ENCODE measurements at places on chromosomes 7 and 10. TPM values are rescaled to one million over a fixed set of nuclear protein-coding genes. Genes with fewer than 3 reads are reported as not detected.
A peak's percentile ranks its signal among the peaks of the same experiment; 100 is the strongest.

- no peak for DNase-seq
These were observed 901 bp upstream of the CCNY start for GRCh38 chr10:35335133-35336083.

DNA sequence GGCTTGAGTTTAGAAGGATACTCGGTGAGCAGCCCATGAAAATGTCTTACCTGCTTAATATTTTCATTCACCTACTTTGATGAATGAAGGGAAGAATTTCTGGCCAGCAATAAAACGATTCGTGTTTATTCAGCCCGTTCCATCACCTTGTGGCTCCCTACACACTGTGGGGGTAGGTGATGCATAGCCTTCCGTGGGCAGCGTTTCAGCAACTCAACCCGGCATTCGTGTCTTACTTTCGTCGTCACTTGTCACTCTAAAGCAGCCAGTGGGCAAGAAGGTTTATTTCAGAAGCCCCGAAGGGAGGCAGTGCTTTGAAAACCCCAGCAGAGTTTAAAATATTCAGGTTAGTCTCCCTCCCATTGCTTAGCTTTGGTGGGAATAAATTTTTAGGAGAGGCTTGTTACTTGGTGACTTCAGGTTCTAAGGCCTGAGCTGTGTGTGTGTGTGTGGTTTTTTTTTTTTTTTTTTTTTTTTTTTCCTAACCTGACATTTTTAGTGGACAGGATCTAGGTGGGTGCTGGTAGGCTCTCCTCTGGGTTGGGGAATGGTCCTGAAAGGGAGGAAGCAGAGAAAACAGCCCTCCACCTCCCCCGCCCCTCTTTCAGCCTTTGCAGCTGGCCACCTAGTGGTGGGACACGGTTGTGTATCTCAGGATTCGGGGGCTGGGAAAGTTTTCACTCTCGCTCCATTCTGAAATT is 1.8 kb downstream of the GRK5 start:
- DNase-seq: no peak

DNA sequence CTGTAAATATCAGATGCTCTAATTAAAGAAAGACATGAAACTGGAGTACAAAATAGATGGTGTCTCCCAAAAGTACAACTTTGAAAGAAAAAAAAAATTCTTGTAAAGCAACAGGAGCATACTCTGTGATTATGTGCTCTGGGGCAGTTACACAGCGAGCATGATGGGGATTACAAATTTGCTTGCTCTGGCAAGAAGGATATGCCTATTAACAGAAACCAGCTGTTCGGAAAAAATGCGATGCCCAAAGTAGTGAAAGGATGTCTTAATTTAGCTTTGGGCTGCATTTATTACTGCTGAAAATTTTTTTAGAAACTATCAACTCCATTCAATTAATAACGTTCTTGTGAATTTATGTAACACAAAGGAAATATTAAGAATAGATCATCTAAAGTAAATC is 256.9 kb upstream of the TPK1 start:
- no peak for DNase-seq

Gene CEP41
- 30.2 TPM for polyA plus RNA-seq

DNA sequence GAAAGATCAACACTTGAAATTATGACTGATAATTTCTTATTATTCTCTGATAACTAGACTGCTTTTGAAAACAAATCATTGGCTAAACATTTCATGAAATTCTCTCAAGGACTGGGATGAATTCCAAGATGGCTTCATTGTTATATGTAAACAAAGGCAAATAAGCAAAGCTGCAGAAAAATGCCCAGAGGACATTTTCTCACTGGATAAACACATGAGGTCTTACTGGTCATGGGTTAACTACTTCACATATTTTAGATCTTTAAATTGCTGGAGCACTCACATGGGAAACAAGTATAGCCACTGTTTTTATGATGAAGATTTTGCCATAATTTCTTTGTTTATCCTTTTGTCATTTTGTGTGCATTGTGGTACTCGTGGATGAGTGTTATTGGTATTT is 239.1 kb downstream of the PHF14 start:
- no peak for DNase-seq

Gene ABCC2
- polyA plus RNA-seq: 12.9 TPM

DNA sequence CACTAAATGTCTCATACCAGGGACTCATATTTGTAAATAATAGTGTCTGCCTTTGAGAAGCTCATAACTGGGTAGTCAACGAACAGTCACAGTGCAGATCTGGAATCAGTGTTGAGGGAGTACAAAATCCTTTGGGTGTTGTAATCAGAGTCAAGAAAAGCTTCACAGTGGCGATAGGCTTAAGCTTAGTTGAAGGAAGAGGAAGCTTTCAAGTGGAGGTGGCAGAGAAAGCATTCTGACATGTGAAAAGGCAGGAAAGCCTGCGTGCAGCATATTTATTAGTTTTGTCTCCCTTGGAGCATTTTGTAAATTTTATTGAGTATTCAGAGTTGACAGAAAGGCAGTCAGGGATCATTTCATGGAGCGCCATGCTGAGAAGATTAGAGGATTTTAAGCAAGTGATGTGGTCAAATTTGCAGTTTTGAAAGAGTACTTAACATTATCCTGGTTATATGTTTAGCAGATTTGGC is 104.9 kb downstream of the ADK start:
- no peak for DNase-seq

GRCh38 chr10:55551603-55552002 is 750.6 kb upstream of the PCDH15 start:
- DNase-seq: no peak

Gene PAOX
- 4.5 TPM for polyA plus RNA-seq

GRCh38 chr10:88865281-88865876 is 13.7 kb upstream of the ANKRD22 start:
- no peak for DNase-seq

Gene MET
- 38.0 TPM for polyA plus RNA-seq

Gene LMOD2
- not detected for polyA plus RNA-seq

GRCh38 chr7:50149369-50149768 is 56.3 kb upstream of the ZPBP start:
- no peak for DNase-seq

- DNase-seq: no peak
These were observed 193.8 kb upstream of the ADO start for GRCh38 chr10:62610649-62611229.

GRCh38 chr7:97145068-97145467 is 27.6 kb downstream of the SDHAF3 start:
- peak; percentile 2 for DNase-seq

- no peak for DNase-seq
These were observed at the start of gene LRMDA for GRCh38 chr10:75431180-75432111. LRMDA (plus strand) TSS chr10:75431624.

DNA sequence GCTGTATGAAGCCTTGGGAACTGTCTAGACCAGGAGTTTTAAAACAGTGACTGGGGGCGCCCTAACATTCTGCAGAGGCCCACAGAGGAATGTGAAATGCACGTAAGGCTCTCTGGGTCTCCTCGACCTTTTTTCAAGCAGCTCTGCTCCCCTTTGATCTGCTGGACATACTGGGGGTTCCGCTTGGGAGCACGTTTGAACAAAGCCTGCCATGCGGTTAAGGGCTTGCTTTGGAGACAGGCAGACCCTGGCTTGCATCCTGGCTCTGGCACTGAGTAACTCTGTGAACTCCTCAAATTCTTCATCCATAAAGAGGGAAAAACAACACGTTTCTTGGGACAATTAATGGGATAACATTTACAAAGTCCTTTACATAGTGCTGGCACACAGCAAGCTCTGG is 7.8 kb downstream of the BEND7 start:
- no peak for DNase-seq

- DNase-seq: no peak
These were observed 125.6 kb upstream of the HABP2 start for GRCh38 chr10:113427236-113427735.

Gene PAPOLB
- polyA plus RNA-seq: 0.14 TPM

- DNase-seq: no peak
These were observed 38.7 kb downstream of the CACNB2 start for GRCh38 chr10:18178854-18179483.

Gene DYDC1
- polyA plus RNA-seq: 0.30 TPM

DNA sequence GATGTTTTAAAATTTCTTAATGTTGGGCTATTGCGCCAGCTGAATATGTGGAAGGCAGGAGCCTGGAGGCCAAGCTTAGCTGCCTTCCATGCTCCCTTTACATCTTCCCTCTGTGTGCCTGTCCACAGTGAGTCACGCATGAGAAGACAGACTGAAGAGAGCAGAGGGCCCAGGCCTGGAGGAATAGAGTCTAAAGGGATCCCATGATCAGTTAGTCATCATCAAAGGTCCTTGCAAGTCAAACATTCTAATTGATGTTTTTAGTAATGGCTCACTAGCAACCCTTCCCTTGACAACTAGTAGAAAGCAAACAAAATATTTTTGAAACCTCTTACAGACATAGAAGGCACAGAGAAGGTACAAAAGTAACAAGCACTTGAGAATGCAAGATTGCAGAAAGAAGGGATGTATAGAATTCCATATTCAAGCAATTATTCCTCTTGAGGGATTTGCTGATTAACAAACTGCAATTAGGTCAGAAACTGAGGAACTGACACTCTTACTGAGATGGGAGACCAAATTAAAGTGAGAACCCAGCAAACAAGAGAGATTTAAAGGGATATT is 30.7 kb upstream of the APBB1IP start:
- no peak for DNase-seq

Gene AIFM2
- polyA plus RNA-seq: 3.9 TPM

DNA sequence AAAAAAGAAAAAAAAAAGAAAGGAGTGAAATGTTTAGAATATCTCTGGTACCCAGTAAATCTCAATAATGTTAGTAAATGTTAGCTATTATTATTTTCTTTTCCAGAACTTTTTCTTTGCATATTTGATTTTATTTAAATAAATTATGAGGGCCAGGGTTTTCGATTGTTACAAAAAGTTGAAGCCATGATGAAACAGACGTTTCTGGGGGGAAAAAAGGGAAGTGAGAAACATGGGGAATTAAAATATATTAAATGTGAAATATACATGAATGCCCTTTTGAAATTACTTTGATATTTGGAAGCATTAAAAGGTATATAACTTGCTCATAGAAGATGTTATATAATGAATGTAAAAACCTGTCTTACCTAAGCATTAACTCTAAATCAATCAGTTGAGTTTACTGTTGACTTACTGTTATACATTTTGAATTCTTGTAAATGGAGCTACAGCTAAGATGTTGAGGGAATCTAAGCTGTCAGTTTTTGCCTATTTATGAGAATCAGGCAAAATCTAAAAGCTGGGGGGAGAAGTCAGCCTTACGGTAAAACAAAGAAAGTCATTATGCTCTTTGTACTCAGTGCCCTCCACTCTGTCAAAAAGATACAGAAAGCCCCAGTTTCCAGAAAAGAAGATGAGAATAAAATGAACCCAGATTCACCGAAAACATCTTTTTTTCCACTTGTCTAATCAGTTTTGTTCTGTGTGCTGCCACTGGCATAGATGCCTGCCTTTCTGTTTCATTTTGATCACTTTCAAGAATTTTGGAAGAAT is 30.0 kb upstream of the KDM7A start:
- DNase-seq: no peak

- no peak for DNase-seq
These were observed 20.9 kb downstream of the MYOF start for GRCh38 chr10:93461109-93461806.

DNA sequence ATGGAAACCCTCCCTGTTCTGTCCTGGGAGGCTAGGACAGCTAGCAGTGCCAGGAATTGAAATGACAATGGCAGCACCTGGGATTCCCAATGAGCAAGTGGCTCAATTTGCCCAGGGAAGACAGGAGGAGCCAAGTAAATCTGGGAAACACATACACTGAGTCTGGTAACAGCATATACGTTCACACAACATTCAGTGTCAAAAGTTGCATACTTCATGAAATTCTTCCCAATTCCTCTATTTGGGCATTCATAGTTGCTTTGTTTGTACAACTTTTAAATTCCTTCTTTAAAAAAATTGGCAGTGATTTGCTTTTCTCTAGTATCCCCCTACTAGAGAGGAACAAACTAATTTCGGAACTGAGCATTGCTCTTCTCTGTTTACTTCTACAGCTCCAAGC is 2.9 kb upstream of the FRMD4A start:
- DNase-seq: no peak

GRCh38 chr10:78650122-78650521 is 418.6 kb upstream of the ZMIZ1 start:
- DNase-seq: no peak

DNA sequence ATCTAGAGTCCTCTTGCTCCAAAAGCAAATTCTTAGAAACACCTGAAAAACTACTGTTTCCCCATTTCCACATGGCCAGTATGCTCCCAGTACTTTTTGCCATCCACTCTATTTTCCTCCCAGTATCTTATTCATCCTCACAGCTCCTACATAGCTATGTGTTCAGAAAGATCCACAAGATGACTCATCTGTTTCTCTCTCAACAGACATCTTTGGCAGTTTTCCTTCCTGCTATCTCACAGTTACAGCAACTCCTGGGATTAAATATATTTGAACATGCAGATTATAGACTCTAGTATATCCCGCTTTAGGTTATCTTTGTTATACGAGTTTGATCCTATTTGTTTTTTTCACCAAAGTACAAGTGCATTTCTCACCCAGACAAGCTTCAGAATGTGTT is 675.6 kb upstream of the POT1 start:
- no peak for DNase-seq

DNA sequence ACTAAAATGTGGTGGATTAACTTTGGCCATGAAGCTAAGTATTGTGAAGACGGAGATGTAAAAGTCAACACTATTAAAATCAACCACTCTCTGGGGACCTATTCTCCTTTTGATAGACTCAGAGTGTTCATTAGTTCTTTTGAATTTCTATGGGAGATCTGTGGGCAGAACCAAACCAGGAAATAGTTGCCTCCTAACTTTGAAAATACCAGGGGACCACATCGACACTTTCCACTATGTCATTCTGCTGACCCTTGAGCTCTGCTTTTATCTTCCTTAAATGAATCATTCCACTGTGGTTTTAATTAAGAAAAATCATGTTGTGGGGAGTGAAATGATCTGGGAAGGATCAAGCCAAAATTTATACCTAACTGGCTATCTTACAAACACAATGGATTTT is 960.5 kb downstream of the GATA3 start:
- DNase-seq: no peak

GRCh38 chr7:155999631-156000489 is 187.6 kb upstream of the SHH start:
- DNase-seq: no peak

GRCh38 chr10:69232736-69233480 is 12.8 kb downstream of the HKDC1 start:
- no peak for DNase-seq

DNA sequence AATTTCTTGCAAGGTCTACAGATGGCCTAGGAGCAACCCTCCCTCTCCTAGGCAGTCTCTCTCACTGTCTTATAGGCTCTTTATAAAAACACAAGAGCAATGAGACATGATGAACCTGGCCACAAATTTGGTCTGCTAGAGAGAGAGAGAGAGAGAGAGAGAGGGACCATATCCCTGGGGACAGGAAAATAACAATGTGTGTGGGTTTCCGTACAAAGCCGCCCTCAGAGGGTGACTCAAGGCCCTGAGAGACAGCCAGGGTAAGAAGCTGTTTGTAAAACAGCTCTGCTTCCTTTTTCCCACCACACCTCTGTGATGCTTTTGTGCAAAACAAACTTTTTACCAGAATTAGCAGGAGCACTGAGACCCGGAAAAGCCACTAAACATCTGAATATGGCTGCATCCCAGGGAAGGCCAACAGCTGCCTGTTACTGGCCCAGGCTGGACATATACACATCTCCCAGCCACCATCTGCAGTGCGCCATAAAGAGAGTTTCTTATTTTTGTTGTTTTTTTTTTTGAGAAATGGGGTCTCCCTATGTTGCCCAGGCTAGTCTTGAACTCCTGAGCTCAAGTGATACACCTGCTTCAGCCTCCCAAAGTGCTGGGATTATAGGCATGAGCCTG is 18.4 kb downstream of the GIMAP5 start:
- no peak for DNase-seq
